Dermis microvascular lymphatic vessel endothelial cell (primary cell): ENCODE measurements at places on chromosomes 2 and 18. TPM values are rescaled to one million over a fixed set of nuclear protein-coding genes. Genes with fewer than 3 reads are reported as not detected.

VAMP8 gene
- 2.8 and 5.9 TPM in 2 replicates for total RNA-seq

GPR17 gene
- total RNA-seq = not detected in 2 replicates

GLI2 gene
- under 0.01 TPM in 2 replicates for total RNA-seq

UGT1A3 gene
- not detected in 2 replicates for total RNA-seq

PRSS56 gene
- total RNA-seq = not detected in 2 replicates

CCNYL1 gene
- total RNA-seq = 18.1 and 27.3 TPM in 2 replicates

FBXO15 gene
- total RNA-seq = 0.13 TPM in 2 replicates

ALPG gene
- total RNA-seq = not detected in 2 replicates

CHST10 gene
- 6.0 and 8.6 TPM in 2 replicates for total RNA-seq

UGT1A5 gene
- total RNA-seq = not detected in 2 replicates

FKBP1B gene
- total RNA-seq = 7.7 and 8.0 TPM in 2 replicates
